Muscle of back (tissue), 13 donors: ENCODE measurements at places on chromosomes 5 and 9. TPM values are rescaled to one million over a fixed set of nuclear protein-coding genes. Genes with fewer than 3 reads are reported as not detected.

PRLR gene
- 0.79 TPM for polyA plus RNA-seq

RMND5B gene
- polyA plus RNA-seq = 31.7 TPM

LRRC70 gene
- 6.3 TPM for polyA plus RNA-seq

DNA sequence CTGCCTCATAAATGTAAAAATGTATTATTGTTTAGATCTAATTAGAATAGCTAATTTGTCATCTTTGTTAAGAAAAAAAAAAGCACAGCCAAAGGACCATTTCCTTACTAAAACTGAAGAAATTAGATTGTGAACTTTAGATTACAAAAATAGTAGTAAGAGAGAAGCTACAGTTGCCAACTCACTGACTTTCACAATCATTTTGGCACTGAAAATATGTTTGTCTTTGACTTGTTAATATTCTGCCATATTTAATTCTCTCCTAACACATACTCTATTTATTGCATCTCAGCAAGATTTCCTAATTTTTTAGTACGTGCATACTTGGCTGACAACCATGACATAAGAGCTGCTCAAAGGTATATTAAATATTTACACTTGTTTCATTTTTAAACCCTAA lies 297.1 kb downstream of the TUSC1 start:
- DNase-seq = no peak

ZFP2 gene
- 3.0 TPM for polyA plus RNA-seq

DNA sequence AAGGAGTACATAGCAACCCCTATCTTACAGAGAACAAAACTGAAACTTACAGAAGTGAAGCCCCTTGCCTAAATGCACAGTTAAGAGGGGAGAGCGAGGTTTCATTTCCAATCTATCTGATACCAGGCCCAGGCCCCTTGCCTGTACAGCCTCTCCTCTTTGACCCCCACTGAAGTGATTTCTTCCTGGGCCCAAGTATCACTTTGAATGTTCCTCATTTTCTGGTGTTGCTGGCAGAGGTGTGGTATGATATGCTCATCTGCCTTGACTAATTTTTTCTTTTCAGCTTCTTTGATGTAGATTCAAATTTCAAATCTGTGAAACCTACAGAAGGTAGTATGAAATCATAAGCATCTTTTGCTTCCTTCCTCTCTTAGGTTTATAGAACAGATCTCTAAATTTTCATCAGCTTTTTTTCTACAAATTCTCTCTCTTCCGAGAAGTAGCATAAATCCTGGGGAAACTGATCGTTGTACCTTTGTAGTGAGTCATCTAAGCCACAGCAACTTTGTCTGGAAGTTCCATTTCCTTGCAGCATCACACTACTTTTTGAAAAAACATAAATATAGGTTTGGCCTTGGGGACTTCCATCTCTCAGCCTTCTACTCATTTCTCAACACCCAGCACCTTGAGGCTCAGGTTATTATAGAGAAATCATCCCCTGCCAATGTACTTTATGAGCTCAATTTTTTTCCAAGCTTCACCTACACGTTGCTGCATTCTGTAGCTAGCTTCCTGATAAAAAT lies 402.4 kb upstream of the PTGER4 start:
- no peak for DNase-seq

PCDHB13 gene
- 3.5 TPM for polyA plus RNA-seq

DNA sequence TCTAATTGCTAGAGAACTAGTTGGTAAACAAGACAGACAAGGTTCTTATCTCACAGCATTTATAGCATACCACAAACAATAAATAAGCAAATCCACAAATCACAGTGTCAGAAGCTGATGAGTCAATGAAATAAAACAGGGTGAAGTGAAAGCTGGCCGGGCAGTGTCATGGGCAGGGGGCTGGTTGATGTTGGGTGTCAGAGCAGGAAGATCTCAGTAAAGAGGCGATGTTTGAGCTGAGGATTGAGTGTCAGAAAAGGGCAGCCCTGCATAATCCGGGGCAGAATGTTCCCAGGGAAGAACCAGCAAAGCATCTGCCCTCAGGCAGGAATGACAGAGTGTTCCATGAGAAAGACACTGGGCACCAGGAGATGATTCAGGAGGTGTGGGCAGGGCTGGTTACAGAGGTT lies 183.4 kb downstream of the GOLPH3 start:
- DNase-seq = no peak

DNA sequence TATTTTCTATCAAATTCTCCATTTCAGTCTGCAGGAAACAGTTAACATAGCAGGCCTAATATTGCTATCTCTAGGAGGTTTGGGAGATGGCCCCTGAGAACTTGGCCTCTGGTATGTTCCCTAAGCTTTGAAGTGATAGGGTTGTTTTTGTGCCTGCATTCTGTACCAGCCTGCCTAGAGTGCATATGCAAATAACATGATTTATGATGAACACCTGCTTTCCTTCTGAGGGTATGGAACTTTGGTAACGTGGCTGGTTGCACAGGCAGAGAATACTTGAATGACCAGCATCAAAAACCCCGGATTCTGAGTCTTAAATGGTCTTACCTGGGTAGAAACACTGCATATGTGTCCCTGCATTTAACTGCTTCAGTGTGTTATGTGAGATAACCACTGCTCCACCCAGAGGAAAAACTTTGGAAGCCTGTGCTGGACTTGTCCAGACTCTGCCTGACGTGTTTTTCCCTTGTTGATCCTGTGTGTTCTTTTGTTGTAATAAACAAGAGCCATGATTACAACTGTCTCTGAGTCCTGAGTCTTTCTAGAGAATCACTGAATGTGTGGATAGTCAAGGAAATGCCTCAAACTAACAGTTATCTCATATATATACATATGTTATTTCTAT lies 111.3 kb upstream of the ABCA1 start:
- peak; percentile 23 for DNase-seq
